ENCODE measurements at places on chromosomes 3 and 15.

DNA sequence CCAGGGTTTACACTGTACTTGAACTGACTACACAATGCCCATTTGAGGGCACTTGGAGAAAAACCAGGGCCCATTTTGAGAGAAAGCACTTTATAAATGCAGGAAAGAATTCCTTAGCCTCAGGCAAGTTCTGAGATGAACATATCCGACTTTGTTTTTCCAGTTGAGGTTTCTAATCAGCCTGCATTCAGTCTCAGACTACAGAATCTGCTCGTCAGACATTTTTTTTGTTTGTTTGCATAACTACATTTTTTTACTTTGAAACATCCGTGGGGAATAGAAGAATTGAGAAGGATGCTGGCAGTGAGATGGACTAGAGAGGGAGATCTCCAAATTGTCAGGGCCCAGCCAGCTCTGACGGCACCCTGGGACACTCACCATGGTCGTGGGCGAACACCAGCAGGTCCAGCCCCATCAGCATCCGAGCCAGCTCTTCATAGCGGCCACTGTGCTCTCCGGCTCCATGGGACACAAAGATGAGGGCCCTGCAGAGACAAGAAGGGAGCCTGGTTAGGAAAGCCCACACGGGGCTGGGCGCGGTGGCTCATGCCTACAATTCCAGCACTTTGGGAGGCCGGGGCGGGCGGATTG, 40.8 kb downstream of the MGLL start:
- no peak for DNase-seq

- peak; percentile 45 for DNase-seq
These were observed 88.8 kb upstream of the HES1 start for GRCh38 chr3:194046995-194047645.

- no peak for DNase-seq
These were observed 21.2 kb downstream of the UBE2Q2 start for GRCh38 chr15:75864213-75865059.

GRCh38 chr3:12483872-12484197, 445 bp upstream of the TSEN2 start:
- DNase-seq = no peak

DNA sequence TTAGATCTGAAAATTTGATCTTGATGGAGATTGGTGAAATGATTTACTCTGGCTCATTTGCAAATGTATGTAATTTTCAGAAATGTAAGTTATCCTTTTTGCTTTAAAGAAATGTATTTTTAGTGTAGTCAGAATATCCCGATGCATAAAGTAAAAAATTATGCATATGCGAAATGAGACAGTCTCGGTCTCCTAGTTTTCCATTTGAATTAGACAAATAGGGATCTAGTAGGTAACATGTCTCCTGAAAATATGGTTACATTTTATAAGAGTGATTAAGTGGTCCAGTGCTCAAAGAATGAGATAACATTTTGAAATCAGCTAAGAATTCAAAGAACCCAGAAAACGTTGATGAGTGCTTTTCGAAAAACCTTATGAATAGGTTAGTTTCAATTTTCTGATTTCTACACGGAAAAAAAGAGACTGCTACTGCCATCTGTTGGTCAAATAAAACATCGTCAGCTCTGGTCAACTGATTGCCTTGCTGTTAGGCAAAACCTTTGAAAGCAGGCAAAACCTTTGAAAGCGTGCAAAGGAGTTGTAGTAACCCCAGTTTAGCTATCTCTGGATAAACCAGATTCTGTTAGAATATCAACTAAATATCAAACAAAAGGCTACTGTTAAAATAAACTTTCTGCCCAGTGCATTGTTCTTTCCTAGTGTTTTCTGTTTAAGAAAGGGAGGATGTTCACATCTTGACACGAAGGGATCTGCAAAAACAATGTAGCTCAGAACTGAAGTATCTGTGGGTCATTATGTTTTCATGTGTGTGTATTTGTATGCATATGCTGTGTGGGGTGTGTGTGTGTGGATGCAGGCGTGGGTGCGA, 59.3 kb upstream of the CHMP2B start:
- no peak for DNase-seq

- DNase-seq = no peak
These were observed 284.1 kb downstream of the FHIT start for GRCh38 chr3:60967141-60967540.

DNA sequence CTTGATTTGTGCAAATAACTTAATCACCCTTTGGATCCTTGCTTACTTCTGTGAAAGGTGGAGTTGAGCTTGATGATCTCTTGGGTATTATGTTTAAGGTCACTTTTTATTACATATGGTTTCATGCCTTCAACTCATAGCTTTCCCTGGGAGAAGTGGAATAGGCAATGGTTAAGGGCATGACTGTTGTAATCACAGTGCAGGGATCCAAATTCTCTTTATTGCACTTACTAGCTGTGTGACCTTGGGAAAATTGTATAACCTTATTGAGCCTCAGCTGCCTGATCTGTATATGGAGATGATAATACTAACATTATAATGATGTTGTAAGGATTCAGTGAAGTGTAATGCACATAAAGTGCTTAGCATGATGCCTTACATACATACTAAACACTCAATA, 59.1 kb downstream of the PLCL2 start:
- no peak for DNase-seq

Data from NCI-H446 (cell line).